Activated naive CD4-positive, alpha-beta T cell (primary cell): ENCODE measurements at places on chromosomes 2 and 18.

DNA sequence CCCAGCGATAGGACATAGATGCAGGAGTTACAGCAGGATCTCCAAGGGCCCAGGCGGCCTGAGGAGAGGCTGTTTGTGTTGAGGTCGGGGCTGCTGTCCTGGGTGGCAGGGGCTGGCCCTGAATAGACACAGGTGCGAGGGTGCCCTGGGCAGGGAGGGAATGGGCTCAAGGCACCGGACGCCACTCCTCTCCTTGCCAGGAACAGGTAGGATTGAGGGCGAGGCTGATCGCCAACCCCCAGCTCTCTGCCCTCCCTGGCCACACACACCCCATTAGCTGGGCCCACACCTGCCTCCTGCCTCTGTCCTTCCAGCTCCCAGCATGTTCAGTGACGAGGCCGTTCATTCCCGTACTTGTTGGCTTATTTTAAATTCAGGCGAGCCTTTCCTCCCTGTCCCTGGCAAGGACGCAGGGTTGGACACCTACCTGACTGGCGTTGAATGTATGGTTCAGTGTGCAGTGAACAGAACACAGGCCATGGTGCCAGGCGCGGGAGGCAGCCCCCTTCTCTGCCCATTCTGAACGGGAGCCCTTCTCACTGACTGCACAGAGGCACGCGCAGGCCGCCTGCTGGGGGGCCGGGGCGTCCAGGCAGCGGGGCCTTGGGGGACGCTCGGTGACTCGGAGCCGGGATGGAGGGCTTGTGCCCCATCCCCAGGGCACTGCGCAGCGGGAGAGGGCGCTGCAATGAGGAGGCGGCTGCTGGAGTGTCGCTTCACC lies 41.3 kb upstream of the SNED1 start:
- DNase-seq = no peak

GRCh38 chr2:26609205-26609631 lies 31.9 kb downstream of the CIB4 start:
- DNase-seq = no peak

- DNase-seq = no peak
Observed at GRCh38 chr2:128522829-128523228, 204.2 kb upstream of the HS6ST1 start.

GRCh38 chr2:151302879-151303278 lies 13.4 kb upstream of the NMI start:
- no peak for DNase-seq

DNA sequence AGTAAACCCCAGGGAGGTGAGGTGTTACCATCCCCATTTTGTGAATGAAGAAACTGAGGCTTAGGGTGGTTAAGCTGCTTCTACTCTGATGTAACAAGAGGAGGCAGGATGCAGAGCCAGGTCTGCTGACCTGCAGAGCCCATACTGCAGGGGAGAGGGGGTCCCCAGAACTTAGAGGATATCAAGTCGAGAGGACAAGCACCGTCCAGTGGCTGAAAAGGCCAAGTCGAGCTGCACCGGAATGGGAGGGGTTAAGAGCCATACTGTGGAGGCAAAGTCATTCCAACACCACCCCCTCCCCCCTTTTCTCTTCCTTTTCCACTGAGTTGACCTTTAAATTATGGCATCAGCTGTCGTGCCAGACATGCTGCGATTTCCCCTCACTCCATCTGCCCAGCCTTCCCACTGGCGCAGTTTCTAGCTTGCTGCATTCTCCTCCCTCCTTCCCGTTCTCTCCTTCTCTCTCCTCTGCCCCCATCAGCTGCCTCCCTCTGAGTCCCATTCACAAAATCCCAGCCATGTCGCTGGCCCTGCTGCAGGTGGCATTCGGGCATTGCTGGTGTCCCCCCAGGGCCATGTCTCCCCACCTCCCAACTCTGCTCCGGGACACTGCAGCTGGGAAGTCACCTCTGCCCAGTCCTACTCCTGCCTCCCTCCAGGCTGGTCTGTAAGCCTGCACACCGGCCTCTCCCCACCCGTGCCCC lies 346.9 kb downstream of the DYSF start:
- DNase-seq = no peak

GRCh38 chr2:144333143-144333555 lies 186.8 kb downstream of the ZEB2 start:
- no peak for DNase-seq

GRCh38 chr2:23367760-23368159 lies 17.2 kb upstream of the KLHL29 start:
- DNase-seq = no peak
